Hematopoietic multipotent progenitor cell (in vitro differentiated cells): ENCODE measurements at places on chromosomes 3 and 15. TPM values are rescaled to one million over a fixed set of nuclear protein-coding genes. Genes with fewer than 3 reads are reported as not detected.

GRCh38 chr3:67783281-67784250, 129.2 kb upstream of the SUCLG2 start:
- DNase-seq: no peak

The VEPH1 gene
- total RNA-seq: 0.27 TPM

The GALNT15 gene
- total RNA-seq: under 0.01 TPM

The ZNF385D gene
- 22.4 TPM for total RNA-seq

- DNase-seq: no peak
These were observed 153.8 kb upstream of the RORA start for GRCh38 chr15:61382927-61383326.

- DNase-seq: no peak
These were observed 206.5 kb downstream of the DTWD1 start for GRCh38 chr15:49827311-49827710.

The MEGF11 gene
- 0.27 TPM for total RNA-seq

- DNase-seq: no peak
These were observed 99.8 kb downstream of the NSUN3 start for GRCh38 chr3:94162700-94163099.

- DNase-seq: peak; percentile 53
These were observed 489.8 kb upstream of the PROK2 start for GRCh38 chr3:72274493-72275330.

- DNase-seq: no peak
These were observed 284.2 kb upstream of the TPM1 start for GRCh38 chr15:62758126-62758951.

DNA sequence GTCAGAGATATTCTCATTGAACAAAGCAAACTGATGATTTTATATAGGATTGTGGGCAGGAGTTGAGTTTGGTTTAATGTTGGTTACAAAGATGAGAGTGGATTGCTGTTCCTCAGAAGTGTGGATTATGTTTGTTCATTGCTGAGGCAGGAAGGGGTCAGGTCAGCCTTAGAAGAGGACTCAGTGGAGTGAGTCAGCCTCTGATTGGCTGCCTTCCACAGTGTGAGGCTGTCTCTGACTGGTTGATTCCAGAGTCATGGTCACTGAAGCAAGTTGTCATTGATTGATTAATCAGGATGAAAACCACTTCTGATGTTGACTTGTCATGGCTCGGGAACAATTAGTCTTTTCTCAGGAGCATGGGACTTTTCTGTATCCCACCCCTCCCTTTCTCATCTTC, 36.2 kb downstream of the KBTBD12 start:
- no peak for DNase-seq

The IL12A gene
- total RNA-seq: 14.5 TPM

The PAK6 gene
- 1.3 TPM for total RNA-seq

- no peak for DNase-seq
These were observed 102.6 kb downstream of the GMPS start for GRCh38 chr3:155972885-155973584.

The TTC21A gene
- total RNA-seq: 5.1 TPM
